B cell (primary cell): ENCODE measurements at places on chromosomes 11 and 22. TPM values are rescaled to one million over a fixed set of nuclear protein-coding genes. Genes with fewer than 3 reads are reported as not detected.

DNA sequence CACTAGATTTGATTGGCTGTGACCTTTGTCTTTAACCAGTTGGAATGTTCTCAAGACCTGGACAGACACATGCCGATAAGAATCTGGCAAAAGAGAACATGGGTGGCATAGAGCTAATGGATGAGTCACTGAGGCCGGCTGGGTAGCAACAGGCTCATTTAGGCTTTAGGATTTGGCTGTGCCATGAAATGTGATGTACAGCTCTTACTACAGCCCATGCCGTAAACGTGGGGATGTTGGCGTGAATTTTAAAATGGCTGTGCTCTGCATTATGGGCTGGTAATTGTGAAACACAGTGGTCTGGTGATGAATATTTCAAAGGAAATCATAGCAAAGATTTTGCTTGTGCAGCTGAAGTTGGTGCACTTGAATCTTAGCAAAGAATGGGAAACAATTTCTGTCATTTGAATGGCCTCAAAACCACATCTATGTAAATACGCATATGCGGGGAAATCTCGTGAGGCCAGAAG lies 332.4 kb downstream of the TBC1D22A start:
- H3K27ac ChIP-seq, result no peak overlapping the region
- DNase-seq, result no peak
- no peaks in the 10 kb centered on the region for H3K4me1 ChIP-seq
- no peaks in the 10 kb centered on the region for H3K27me3 ChIP-seq
- peaks cover 7% of the 10 kb centered on the region for H3K36me3 ChIP-seq

- no peak overlapping the region for H3K27ac ChIP-seq
- no peaks in the 10 kb centered on the region for H3K4me1 ChIP-seq
- DNase-seq, result no peak
These were observed 1045.3 kb downstream of the BRD1 start for GRCh38 chr22:48782326-48782725.

GRCh38 chr11:122775675-122776271 lies 62.5 kb upstream of the CRTAM start:
- H3K4me3 ChIP-seq, result no peak overlapping the region
- H3K27me3 ChIP-seq, result no peaks in the 10 kb centered on the region
- peaks cover 2% of the 10 kb centered on the region for H3K36me3 ChIP-seq
- H3K27ac ChIP-seq, result no peak overlapping the region

DNA sequence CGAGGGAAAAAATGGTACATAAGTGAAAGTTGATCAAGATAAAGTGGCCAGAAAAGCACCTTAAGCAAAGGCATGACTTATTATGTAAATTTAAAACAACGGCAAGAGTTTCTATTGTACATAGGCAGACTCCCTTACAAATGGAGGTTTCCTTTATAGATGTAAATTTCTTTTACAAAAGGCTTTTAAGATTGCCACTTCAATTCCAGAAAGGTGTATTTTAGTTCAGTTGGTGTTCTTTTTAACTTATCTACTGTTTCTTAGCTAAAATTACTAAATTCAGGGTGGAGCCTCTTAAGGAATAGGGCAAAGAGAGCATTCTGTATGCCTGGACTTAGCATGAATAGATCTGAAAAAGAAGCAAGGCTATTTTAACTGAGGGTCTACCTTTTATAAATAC lies 24.9 kb upstream of the GNAZ start:
- H3K4me1 ChIP-seq, result no peaks in the 10 kb centered on the region
- no peak overlapping the region for H3K4me3 ChIP-seq
- no peaks in the 10 kb centered on the region for H3K36me3 ChIP-seq

DNA sequence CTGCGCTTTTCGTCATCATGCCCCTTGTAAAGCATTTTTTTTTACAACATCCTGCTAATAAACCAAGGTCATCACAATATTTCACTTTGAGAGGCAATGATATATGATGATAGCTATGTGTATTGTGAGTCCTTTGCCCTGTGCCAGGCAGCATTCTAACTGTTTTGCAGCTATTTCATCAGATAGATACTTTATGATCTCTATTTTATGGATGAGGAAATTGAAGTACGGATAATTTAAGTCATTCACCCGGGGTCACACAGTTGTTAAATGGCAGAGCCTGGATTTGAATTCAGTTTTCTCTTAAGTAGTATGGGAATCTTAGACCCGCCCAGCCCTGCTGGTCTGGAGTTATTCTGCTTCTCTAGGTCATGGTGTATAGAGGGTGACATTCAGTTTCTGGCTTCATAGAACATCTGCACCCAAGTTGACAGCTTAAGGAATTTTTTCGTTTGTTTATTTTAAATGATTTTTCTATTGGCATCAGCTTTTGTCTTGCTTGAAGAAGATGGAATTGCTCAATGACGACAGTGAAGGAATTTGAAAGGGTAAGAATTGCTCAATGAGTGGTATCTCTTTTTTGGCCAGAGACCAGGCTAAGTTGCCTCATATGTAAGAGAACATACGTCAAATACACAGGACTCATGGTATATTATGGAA lies 926 bp downstream of the PRR5L start:
- no peak overlapping the region for H3K27ac ChIP-seq
- no peak overlapping the region for H3K4me3 ChIP-seq
- no peaks in the 10 kb centered on the region for H3K36me3 ChIP-seq

FOLR1 gene
- total RNA-seq, result not detected in 2 replicates

SYTL2 gene
- 2.3 and 2.9 TPM in 2 replicates for total RNA-seq
